Transverse colon (tissue), 4 donors: ENCODE measurements at places on chromosomes 6 and 20.

DNA sequence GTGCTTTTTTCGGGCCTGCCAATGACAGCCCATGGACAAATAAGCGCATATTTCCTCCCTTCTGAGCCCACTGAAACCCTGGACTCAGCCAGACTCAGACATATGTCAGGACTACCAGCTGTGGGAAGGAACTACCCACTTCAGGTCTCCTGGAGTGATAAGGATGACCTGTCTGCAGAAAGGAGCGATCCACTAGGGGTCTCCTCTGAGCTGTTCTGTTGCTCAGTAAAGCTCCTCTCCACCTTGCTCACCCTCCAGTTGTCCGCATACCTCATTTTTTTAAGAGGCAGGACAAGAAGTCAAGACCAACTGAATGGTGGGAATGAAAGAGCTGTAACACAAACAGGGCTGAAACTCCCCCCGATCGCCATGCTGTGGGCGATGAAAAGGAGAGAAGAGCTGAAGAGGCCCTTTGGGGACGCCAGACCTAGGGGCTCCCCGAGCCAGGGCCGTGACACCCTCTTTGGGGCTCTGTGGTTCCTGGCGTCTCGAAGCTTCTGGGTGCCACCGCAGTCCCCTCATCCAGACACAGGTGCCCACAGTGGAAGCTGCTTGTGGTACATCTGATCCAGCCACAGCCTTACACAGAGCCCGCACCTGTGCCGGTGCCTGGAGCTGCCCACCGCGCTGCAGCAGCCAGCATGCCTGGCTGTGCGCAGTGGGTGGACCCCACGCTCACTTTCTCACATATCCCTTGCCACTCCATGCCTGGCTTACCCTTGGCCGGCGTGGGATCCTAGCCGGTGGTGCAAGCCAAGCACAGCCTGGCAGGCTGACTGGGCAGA is 68.8 kb downstream of the EYS start:
- DNase-seq = peak; percentile 13

DNA sequence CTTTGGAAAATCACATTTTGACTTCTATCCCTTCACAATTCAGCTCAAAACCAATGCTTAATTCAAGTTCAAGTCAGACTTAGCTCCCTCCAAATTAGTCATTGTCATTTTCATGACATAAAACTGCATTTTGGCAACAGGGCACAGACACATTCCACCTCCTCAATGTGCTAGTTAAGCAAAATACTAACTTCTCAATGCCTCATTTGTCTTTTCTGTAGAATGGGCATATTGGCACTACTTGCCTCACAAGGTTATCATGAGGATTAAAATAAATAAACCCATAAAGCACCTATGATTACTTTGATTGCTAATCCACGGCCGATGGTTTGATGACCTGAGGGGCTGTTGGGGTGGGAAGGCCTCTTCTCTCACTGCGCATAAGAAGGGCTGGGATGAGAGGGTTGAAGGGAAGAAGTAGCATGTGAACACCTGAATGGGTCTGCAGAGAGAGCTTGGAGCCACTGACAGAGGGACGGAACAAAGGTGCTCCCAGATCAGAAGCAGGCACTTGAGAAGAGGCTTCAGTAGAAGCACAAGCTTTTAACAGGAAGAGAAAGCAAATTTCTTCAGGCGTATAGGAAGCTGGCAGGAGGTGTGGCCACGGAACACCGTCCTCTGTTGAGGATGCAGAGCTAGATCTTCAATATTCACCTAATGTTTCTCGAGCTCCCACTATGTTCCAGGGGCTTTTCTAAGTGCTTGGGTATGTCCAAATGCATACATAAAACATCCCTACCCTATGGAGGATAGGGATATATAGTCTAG is 11.7 kb upstream of the TBC1D7 start:
- DNase-seq = no peak

GRCh38 chr6:170274713-170275560 is 15.9 kb downstream of the DLL1 start:
- no peak for DNase-seq

GRCh38 chr6:130625825-130626527 is 201.2 kb upstream of the SMLR1 start:
- no peak for DNase-seq

DNA sequence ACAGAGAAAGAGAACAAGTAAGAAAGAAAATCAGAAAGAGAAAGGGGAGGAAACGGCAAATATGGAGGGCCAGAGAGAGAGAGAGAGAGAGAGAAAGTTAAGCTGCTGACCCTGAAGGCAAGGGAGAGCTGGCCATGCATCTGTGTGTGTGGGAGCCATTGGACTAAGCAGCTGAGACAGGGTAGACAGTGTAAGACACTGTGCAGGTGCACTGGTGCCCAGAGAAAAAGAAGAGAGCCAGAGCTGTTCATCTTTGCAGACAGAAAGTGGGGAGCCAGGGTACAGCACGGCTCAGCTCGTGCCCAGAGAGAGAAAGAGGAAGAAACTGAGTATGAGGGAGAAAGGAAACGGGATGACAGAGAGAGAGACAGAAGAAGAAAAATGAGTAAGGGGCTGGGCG is 24.2 kb upstream of the ZNF318 start:
- no peak for DNase-seq

DNA sequence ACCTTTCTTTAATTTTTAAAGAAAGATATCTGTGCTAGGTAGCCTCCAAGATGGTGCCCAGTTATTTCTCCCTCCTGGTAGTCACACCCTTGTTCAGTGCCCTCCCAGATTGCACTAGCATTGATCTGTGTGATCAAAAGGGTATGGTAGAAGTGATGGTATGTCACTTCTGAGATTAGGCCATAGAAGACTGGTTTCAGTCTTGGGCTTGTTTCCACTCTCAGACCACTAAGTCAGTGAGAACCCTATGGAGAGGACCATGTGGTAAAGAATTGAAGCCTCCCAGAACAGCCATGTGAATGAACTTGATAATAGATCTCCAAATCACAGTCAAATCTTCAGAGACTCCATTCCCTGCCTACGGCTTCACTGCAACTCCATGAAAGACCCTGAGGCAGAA is 57.3 kb downstream of the THEMIS start:
- DNase-seq = no peak

GRCh38 chr6:46437671-46438221 is 53.5 kb downstream of the RCAN2 start:
- DNase-seq = no peak

DNA sequence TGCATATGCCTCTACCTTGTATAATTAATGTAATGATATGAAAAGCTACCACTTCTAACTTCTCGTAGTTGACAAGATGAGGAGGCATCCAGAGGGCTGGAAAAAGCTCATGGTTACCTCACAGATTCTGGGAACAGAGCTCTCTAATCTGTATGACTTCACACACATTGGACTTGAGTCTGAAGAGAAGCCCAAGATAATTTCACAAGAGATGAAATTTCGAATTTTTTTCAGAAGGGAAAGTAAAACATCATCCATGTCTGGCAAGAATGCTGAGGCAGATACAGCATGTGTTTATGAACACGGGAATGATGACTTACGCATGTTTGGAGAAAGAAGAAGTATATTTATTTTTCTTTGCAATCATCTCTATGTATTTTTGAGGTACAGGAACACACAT is 141.8 kb upstream of the TENT5A start:
- no peak for DNase-seq

- DNase-seq = no peak
Measured at GRCh38 chr6:106316375-106316766, 9.2 kb downstream of the ATG5 start.

- DNase-seq = peak; percentile 13
Measured at GRCh38 chr6:2542858-2543218, 207.9 kb downstream of the MYLK4 start.

DNA sequence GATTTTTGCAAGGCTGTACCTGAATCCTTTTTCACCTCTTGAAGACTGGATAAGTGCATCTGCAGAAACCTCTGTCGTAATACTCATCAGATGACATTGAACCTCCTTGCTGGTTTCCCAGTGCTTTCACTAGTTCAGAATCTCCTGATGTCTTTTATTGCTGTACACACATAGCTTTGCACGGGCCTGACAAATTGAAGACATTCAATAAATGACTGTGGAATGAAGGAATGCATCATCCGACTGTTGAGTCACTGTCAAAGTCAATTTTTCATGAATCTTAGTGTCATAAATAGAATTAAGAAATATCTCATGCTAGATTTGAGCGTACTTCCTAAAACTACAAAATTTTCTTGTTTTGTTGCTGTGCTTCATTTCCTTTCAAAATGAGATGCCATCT is 598.2 kb upstream of the MAP3K7 start:
- DNase-seq = no peak

- no peak for DNase-seq
Measured at GRCh38 chr6:116556065-116556464, 2.5 kb downstream of the CALHM4 start.

GRCh38 chr6:164928057-164928727 is 381.2 kb downstream of the C6orf118 start:
- no peak for DNase-seq

GRCh38 chr6:34056305-34057108 is 89.4 kb downstream of the GRM4 start:
- DNase-seq = peak; percentile 77

DNA sequence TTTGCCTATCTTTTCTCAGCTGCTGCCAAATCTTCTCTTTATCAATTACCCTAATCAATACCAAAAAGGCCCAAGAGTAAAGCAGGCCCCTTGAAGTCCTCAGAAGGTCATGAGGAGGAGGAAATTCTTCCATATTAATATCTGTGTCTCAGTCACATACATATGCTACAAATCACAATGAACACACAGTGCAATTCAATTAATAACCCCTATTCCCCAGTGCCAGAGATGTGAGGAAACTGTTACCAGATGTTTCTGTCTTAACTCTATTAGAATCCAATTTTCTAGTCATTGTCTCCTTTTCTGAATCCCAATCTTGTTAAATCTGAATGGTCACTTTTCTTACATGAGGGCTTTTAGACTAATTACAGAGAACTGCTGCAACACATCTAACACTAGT is 45.9 kb upstream of the SLC2A12 start:
- DNase-seq = no peak
